ENCODE measurements at places on chromosomes 4 and X.

- no peak for DNase-seq
These were observed 89.0 kb downstream of the COMMD8 start for GRCh38 chr4:47374477-47374876.

DNA sequence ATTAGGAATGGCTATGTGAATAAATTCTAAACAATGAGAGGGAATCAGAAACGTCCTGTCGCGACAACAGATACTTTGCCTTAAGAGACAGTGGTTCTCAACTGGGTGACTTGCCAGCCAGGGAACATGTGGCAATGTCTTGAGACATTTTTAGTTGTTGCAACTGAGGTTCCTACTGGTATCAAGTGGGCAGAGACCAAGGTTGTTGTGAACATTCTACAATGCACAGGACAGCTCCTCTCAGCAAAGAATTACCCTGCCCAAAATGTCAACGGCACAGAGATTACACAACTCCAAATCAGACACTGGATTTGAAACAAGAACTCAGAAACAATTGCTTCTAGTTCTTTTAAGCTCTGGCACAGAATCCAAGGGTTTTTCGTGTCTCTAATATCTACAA lies 128.6 kb downstream of the ARHGAP6 start:
- no peak for DNase-seq

- no peak for DNase-seq
These were observed 99.0 kb upstream of the DCAF12L2 start for GRCh38 chrX:126265116-126265515.

- DNase-seq: no peak
These were observed 59.6 kb upstream of the DRP2 start for GRCh38 chrX:101160001-101160400.

GRCh38 chrX:21802054-21802670 lies 37.3 kb upstream of the MBTPS2 start:
- no peak for DNase-seq

Measured in stimulated activated CD4-positive, alpha-beta T cell treated with anti-CD3 and anti-CD28 coated beads, Interleukin-1b, Interleukin-23, amount 100 ng/mL, for 1 hour (primary cell).